ENCODE measurements at places on chromosomes 12 and 14.

- no peak for DNase-seq
These were observed 962.6 kb upstream of the FBXO33 start for GRCh38 chr14:40394634-40395340.

- DNase-seq = no peak
These were observed 245.5 kb downstream of the BCL11B start for GRCh38 chr14:99026471-99026870.

DNA sequence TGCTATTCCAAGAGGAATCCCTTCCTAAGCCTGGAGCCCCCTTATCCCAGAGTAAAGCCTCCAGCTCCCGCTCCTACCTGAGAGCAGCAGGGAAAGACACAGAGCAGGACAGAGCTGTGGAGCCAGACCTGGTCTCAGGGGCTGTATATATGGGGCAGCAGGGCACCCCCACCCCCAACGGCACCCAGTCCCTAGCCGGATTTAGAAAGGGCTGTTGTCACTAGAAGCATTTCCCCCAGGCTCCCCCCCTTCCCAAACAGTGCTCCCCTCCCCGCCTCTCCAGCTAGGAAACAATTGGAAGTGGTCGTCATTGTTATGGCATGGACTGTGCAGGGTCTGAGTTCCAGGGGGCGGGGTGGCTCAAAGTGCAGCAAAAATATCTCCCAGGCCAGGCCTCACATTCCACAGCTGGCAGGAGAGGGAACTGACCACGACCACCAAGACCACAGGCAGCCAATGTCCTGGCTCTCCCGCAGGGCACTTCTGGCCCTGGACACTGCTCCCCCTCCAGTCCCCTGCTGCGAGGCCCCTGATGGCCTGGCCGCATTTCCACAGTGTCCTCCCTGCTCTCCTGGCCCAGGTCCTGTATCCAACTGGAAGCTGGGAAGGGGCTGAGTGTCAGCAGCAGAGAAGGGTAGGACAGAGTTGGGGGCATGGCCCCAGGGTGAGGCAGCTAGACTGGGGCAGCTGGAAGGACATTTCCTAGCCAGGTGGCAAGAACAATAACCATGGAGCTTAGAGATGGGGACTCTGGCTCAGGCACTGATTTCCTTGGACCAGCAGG is at the start of gene MYH7:
MYH7 (minus strand) TSS at position 118 of the 784 bp plus-strand sequence. CDS start 1,928 bp downstream, outside the sequence.
- DNase-seq = no peak

DNA sequence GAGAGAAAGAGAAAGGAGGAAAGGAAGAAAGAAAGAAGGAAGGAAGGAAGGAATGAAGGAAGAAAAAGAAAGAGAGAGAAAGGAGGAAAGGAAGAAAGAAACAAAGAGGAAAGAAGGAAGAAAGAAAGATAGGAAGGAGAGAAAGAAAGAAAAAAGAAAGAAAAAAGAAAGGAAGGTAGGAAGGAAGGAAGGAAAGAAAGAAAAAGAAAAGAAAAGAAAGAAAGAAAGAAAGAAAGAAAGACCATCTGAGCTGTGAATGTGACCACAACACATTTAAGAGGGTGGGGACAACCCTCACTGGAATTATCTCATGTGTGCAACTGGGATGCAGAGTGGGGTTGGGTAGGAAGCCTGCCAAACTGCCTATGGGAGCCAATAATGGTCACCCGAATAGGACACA is 36.0 kb upstream of the BATF start:
- no peak for DNase-seq

DNA sequence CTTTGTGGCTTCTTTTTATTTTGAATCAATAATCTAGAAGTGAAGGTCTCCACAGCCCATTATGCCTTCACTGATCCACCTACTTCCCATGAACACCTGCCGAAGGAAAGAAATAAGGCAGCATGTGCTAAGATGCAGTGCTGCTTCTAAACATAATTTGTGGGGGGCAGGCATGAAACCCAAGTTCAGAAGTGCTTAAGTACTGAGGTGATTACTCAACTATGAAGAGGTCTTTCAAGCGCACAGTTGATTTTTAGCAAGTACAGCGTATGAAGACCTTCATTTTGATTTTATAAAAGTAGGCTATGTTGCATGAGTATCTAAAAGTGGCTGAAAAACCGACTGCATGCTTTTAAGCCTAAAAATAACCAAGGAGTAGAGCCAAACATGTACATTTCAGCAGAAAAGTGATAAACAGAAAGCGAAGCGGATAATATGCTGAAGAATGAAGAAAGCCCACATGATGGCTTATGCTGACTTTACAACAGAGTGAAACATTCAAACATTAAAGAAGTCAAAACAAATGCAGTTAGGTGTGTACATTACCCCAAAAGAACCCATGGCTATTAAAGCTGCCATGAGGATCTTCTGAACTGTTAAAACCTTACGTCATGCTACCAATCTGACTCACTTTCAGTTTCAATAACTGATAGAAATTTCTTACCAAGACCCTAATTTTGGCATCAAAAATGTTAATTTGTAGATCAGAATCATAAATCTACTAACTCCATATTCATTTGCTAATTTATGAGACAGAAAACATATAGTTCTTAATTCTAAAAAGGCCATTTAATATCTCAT is 29.3 kb downstream of the KICS2 start:
- no peak for DNase-seq

GRCh38 chr12:79643821-79644220 is 46.9 kb downstream of the PAWR start:
- no peak for DNase-seq

DNA sequence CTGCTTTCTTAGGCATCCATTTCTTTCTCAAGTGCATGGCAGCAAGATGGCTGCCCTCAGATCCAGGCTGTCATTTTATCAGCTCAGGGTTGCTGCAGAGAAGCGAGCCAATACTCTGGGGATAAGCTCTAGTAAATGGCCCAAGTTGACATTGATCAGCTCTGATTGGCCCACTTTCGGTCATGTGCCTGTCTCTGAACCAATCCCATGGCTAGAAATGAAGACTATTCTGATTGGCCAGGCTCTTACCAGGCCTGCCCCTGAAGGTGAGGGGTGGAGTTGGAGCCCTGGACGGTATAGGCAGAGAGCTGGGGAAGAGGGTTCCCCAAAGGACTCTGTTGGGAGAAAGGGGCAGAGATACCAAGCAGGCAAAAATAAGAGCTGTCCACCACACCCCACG is 41.4 kb downstream of the MYO1H start:
- DNase-seq = no peak

- peak; percentile 36 for DNase-seq
These were observed 114.8 kb upstream of the FLRT2 start for GRCh38 chr14:85415015-85415712.

DNA sequence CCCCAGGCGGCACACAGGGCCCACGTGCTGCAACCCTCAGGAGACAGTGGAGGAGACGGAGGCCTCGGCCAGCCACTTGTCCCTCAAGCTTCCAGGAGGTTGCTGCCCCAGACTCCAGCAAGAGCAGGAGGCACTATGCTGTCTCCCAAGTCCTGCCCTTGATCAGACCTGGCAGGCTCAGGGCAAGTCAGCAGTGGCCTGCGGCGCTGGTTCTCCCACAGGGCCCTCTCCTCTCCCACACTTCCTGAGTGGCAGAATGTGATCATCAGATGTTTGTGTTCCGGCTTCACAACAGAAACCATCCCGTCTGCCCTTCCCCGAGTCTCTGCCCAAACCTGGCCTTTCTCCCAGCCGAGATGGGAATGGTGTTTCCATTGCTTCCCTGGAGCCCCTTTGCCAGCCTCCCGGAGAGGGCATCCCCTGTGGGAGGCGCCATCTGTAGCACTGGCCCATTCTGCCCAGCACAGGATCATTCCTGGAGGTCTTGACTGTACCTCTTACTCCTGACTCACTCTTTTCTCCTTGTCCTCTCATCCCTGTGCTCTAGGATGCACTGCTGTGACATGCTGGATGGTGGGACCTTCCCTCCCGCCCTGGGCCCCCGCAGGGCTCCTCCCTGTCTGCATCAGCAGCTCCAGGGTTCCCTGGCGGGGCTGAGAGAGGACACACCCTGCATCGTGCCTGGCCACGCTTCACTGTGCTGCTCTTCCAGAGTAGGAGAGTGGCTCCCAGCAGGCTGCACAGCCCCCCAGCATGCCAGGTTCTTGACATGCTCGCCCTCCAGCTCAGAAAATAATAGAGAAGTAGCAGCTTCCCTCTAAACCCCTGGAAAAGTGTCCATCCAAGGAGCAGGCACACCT is 114.7 kb upstream of the FKBP4 start:
- DNase-seq = no peak

DNA sequence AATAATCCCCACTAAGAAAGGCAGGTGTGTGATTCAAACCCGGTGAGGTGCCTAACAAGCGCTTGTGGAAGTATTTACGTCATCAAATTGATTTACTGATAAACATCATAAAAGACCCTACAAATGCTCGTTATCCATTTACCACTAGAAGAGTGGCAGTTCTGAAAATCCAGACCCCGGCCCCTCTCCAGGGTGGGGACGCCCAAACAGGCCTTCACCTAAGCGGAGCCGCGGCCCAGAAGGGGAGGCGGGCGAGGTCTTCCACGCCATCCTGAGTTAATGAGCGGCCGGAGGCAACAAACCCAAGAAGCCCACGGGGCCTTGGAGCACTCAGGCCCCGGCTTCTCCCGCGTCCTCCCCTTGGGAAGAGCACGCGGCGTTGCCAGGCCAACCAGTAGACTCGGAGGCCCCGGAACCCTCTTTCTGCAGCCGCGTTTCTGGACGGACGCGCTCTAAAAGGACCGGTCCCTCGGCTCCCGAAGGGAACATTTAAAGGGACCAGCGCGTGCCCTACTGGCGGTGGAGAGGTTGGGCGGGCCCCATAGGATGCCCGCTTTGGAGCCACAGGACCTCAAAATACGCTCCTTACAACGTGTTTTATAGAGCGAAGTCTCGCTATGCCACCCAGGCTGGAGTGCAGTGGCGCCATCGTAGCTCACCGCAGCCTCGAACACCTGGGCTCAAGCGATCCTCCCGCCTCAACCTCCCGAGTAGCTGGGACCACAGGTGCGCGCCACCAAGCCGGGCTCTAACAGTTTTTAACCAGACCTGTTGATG is 3.5 kb downstream of the PTPN21 start:
- DNase-seq = peak; percentile 88

DNA sequence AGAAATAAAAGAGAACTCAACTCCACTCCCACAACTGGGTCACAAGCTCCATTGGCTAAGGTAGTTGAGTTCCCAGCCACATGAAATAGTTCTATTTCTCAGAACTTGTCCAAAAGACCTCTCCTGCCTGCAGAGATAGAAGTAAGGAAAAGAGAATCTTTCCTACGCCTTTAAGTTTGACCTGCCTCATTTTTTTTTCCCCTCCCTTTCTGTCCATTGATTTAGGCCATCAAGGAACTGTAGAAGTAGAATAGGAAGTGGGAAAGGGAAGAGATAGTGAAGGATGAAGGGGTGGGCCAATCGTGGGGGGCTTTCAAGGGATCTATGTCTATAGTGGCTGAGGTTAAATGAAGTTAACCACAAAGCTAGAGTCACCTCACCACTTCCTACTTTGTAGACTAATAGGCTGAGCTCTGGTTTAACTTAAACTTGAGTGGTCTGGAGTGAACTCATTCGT is 13.9 kb upstream of the NUDT4 start:
- no peak for DNase-seq

GRCh38 chr14:103519043-103519836 is 3.4 kb downstream of the CKB start:
- no peak for DNase-seq

DNA sequence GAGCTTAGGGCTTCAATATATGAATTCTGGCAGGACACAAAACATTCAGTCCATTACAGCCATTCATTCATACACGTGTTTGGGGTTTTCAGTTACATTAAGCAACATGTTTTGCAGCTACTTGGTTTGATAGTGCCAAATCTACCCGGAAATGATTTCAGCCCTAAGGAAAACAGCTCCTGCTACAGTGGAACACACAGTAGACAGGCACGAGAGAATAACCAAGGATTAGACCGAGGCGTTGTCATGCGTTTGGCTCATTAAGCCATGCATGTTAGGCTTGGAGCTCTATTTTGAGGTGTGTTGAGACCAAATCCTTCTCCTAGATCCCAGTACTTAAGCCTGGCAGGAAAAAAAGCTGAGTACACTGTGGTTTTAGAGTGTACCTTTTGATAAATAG is 177.4 kb downstream of the PRKCH start:
- DNase-seq = no peak

GRCh38 chr12:114984634-114985061 is 300.7 kb upstream of the TBX3 start:
- no peak for DNase-seq

DNA sequence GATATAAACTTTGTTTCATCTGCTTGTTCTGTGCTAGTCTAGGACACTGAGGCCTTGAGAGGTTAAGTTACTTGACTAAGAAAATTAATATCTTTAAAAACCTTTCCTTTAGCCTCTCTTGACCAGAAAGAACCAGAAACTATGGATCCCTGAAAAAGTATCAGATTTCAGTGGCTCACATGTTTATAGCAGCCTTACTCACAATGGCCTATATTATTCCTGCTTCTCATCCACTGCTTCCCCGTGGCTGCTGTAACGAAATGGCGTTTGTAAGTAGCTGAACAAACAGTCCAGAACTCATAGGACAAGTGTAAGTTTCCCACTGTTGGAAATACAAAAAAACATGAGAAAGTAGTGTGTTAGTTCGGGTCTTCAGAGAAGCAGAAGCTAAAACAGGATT is 3.2 kb upstream of the PYGL start:
- no peak for DNase-seq

DNA sequence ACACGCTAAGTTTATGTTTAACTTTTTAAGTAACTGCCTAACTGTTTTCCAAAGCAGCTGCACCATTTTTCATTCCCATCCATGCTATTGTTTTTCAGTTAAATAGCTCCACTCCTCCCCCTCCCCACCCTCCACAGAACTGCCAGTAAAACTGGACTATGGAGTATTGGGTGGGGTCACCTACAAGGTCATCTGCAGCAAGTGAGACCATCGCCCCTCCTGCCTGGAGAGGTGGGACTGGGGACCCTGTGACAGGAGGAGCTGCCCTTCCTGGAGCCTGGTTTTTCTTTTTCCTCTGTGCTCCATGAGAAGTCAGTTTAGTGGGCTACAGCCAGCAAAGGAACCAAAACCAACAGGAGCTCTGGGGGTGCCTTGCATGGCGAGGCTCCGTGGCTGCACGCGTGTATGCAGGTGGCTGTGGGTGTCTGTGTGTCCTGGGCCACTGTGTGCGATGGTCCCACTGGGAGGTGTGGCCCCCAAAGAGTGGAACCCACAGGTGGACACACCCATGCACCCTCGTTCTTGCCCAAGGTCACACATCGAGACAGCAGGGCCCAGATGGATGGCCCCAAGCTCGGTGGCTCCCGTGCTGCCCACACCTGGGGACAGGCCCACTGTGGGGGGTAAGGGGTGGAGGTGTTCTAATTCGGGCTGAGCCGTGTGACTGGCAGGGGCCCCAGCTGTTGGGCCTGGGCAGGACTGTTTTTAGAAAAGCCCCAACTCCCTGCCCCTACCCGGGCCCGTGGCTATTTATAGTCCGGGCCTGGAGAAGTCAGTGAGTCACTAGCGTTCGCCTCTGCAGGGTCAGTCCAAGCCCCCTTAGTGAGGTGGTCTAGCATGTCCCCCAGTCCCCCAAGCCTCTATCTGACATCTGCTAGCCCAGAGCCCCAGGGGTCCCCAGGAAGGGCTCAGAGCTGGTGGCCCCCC is 2.3 kb upstream of the ADSS1 start:
- DNase-seq = no peak

GRCh38 chr12:12442548-12443071 is 85.7 kb downstream of the BORCS5 start:
- DNase-seq = no peak
